Left ventricle myocardium superior (tissue), 1 donor: ENCODE measurements at places on chromosomes 2 and 18.

GRCh38 chr2:238427435-238428162 lies 872 bp downstream of the ASB1 start:
- no peak for DNase-seq

GRCh38 chr18:54946149-54946581 lies 13.1 kb downstream of the CCDC68 start:
- no peak for DNase-seq

DNA sequence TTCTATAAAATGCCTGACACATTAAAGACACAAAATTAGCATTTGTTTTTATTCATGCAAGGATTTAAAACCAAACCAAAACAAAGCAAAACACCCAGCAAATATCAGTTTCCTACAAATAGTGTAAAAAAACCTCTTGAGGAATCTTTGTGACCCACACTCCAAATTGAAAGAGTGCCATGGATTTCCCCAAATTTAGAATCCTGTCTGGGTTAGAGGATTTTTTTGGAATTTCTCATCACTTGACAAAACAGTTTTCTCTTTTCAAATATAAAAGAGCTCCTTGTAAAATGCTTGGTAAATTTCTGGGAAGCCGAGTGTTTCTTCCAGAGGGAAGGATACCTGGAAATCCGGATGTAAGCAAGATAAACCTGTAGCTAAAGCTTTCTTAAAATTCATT lies 1.7 kb upstream of the FN1 start:
- DNase-seq, result no peak

DNA sequence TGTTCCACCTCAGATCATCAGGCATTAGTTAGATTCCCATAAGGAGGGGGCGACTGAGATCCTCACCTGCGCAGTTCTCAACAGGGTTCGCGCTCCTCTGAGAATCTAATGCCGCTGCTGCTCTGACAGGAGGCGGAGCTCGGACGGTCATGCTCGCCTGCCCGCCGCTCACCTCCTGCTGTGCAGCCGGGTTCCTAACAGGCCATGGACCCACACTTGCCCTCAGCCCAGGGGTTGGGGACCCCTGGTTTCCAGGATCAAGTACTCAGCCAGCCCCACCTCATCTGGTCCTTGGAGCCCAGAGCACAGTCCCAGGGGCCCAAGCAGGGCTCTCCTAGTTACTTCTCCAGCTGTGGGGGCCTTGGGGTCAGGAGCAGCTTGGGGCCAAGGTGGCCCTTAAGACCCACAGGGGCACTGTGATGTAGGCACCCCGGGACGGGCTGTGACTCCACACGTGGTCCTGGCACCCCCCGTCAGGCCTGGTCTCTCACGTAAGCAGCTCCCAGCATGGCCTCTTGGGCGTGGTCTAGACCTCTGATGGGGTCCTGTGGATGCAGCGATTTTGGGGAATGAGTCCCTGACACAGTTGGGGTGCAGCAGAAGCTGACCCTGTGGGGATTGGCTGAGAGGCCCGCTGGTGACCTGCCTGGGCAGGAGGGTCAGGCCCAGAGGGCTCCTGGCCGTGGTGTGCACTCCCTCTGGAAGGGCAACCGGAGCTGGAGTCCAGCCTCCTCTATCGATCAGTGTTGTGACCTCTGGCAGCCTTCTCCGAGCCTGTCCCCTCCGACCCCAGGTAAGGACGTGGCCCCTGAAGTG lies 28.3 kb upstream of the OTOS start:
- no peak for DNase-seq

GRCh38 chr2:225496568-225496967 lies 97.1 kb downstream of the NYAP2 start:
- DNase-seq, result no peak

GRCh38 chr2:179655627-179656026 lies 205.8 kb downstream of the ZNF385B start:
- no peak for DNase-seq

GRCh38 chr2:10362096-10362897 lies 59.6 kb downstream of the HPCAL1 start:
- DNase-seq, result no peak

DNA sequence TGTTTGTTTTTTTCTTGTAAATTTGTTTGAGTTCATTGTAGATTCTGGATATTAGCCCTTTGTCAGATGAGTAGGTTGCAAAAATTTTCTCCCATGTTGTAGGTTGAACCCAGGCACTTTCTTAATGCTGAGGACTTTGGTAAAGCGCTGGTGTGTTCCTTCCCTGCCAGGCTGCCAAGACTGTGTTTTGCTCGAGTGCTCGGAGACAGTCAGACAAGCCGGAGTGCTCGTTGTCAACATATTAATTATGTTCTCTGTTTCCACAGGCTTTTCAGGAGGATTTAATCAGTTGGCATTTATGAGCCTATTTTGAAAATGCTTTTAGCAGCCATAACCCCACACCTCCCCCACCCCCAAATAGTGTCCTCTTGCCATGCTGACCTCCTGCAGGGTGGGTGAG lies 6.4 kb downstream of the MTCL1 start:
- no peak for DNase-seq

GRCh38 chr2:47016172-47016913 lies 100.7 kb upstream of the MCFD2 start:
- DNase-seq, result no peak

DNA sequence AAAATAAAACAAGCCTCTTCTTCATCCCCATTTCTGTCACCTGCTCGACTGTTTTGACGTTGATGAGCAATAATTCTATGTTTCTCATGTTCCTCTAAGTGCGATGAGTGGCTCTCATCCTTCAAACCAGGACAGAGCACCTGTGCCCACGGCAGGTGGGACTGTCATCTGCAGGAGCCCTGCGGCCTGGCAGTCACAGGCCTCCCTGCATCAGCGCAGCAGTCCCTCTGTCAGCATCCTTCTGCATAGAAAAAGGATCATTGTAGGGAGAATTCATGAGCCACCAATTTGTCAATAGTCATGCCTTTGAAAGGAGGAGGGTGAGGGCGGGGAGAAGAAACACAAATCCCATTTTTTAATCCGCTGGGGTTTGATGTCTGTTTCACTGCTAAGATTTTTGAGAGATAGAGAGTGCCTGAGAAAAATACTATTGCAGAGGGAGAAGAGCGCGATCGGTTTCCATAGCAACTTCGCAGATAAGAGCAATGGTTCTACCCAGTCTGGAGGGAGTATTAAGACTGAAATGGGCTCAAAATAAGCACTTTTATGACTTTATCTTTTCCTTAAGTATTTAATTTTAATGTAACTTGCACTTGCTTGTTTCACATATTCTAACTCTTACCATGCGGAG lies 234.3 kb upstream of the NCKAP5 start:
- DNase-seq, result no peak

GRCh38 chr2:43110442-43110871 lies 115.9 kb downstream of the ZFP36L2 start:
- no peak for DNase-seq

DNA sequence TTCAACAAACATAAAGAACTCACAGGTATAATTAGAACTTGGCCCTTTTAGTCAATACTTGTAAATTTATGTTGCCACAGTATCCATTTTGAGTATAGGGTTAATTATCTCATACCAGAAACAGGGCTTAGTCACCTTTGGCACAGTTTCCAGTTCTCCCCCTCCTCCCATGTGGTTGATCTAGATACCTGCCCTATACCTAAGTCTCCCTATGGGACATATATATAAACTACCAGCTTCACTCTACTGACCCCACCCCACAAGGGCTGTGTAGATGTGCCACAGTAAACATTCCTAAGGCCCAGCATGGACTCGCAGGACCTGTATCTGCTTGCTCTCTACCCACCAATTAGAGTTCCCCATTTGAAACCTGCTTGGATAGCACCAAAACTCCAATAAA lies 371.7 kb upstream of the RND3 start:
- no peak for DNase-seq

DNA sequence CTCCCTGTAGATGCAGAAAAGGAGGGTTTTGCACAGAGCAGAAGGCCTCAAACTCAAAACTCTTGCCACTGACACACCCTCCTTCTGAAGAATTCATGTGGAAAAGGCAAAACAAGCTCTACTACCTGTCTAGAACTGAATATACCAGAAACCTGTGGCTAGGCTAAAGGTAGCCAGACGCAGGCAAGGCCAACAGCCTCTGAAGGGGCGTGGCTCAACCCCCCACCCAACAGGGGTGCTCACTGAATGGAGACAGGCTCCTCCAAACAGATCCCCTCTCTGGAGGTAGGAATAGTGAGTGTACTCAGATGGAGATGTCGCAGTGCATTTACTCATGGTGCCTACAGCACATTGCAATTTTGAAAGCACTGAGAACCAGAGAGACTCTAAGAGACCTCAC lies 3.0 kb upstream of the STK17B start:
- no peak for DNase-seq

DNA sequence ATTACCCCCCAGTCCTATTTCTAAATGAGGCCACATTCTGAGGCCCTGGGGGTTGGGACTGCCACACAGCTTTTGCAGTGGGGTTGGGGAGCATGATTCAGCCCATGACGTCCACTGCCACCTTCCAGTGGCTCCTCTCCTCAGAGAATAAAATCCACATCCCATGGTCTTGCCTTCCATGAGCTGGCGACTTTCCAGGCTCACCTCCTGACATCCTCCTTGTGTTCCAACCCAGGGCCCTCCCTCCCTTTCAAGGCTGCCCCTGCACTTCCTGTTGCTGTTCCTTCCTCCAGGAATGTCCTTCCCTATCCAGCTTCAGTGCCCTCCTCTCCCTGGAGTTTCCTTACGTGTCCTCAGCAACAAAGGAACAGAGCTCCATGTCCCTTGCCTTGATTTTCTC lies 187.3 kb upstream of the ID2 start:
- DNase-seq, result peak; percentile 46

DNA sequence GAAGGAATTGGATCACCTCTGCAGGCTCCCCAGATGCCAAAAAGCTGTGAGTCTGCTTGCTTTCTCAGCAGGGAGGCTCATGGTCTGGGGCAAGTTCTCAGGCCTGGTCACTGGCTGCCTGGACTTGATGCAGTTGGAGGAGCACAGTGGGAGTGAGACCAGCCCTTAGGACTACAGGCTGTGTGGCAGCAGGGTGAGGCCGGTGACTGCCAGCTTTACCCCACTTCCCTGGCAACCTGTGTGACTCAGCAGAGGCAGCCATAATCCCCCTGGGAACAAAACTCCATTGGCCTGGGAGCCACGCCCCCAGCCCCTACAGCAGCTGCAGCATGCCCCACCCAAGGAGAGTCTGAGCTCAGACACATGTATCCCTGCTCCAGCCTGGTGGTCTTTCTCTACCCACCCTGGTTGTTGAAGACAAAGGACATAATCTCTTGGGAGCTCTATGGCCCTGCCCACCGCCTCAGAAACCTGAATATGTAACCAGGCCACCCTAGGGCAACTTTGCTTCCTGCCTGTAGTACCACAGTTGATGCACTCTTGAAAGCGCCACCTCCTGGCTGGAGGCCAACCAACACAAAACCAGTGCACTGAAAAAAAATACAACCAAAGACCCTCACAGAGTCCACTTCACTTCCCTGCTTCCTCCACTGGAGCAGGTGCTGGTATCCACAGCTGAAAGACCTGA lies 106.8 kb upstream of the SPATS2L start:
- DNase-seq, result no peak

- DNase-seq, result no peak
These were observed 11.3 kb downstream of the TANC1 start for GRCh38 chr2:158979772-158980171.

DNA sequence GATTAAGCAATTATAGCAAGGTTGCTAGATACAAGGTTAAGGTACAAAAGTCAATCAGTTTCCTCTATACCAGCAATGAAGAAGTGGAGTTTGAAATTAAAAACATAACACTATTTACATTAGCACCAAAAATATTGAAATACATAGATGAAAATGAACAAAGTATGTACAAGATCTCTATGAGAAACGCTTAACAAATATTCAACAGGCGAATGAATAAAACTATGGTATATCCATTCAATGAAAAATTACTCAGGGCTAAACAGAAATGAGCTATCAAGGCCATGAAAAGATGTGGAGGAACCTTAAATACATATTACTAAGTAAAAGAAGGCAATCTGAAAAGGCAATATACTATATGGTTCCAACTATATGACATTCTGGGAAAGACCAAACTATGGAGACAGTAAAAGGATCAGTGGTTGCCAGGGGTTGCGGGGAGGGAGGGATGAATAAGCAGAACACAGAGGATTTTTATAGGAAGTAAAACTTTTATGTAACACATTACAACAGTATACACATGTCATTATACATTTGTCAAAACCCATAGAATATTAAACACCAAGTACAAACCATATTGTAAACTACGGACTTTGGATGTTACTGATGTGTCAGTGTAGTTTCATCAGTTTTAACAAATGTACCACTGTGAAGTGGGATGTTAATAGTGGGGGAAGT lies 62.1 kb downstream of the RMDN2 start:
- no peak for DNase-seq

- DNase-seq, result peak; percentile 23
These were observed 10.9 kb upstream of the GPC1 start for GRCh38 chr2:240424341-240425235.

DNA sequence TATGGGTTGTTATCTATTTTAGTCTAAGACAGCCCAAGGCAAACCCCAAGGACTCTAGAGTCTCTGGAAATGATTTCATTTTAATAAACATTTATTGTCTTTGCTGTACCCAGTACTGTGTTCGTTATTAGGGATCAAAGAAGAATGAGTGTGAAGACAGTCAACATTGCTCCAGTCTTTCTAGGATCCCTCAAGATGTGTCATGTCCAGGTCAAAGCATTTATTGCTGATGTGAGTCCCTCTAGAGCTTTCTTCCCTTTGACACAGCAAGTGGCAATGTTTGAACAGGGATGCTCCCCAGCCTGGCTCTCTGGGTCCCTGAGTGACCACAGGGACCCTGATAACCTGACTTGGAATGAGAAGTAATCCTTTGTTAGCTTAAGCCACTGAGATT lies 123.1 kb upstream of the STK17B start:
- no peak for DNase-seq

DNA sequence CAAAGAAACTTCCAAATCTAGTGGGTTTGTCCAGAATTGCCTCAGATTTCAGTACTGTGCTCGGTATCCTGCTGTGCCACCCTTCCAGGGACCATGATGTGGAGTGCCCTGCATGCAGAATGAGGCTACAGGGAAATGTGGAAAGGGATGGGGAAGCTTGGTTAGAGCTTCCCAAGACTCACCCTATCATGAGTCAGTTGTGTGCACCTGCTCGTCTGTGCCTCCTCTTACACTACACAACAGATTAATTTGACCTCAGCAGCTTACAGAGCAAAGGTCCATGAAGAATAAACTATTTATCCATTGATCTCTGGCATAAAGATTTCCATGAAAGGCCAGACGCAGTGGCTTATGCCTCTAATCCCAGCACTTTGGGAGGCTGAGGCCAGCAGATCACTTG lies 21.3 kb upstream of the NCK2 start:
- DNase-seq, result no peak

GRCh38 chr2:120210270-120210693 lies 12.9 kb downstream of the TMEM185B start:
- no peak for DNase-seq

- DNase-seq, result peak; percentile 44
These were observed 5.1 kb downstream of the PKDCC start for GRCh38 chr2:42052702-42053481.

GRCh38 chr2:206296128-206296527 lies 21.7 kb downstream of the ZDBF2 start:
- DNase-seq, result no peak

- DNase-seq, result no peak
These were observed 46.5 kb downstream of the MBP start for GRCh38 chr18:77086034-77086433.

GRCh38 chr2:29526587-29527586 lies 394.5 kb downstream of the ALK start:
- no peak for DNase-seq

- DNase-seq, result no peak
These were observed 21.2 kb upstream of the PMAIP1 start for GRCh38 chr18:59878644-59879043.

GRCh38 chr2:215374002-215374401 lies 61.9 kb downstream of the FN1 start:
- DNase-seq, result no peak
